ENCODE measurements at places on chromosomes 5 and 9.

- DNase-seq: no peak
These were observed 138.3 kb downstream of the OLFM1 start for GRCh38 chr9:135225619-135226228.

DNA sequence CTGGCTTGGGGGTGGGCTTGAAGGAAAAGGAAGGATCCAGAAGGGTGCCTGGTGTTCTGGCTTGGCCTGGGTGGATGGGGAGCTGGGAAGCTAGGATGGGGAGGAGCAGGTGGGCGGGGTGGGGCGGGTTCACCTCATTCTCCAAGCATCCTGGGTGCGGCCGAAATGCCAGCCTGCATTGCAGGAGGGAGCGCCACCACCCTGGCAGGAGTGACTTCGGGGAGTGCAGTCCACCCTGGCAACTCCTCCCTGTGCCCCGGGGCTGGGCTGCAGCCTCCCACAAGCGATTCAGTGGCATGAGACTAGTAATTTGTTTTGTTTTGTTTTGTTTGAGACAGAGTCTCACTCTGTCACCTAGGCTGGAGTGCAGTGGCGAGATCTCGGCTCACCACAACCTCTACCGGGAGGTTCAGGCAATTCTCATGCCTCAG is 5.5 kb downstream of the TTC16 start:
- DNase-seq: no peak

GRCh38 chr5:5100635-5101034 is 39.5 kb upstream of the ADAMTS16 start:
- no peak for DNase-seq

DNA sequence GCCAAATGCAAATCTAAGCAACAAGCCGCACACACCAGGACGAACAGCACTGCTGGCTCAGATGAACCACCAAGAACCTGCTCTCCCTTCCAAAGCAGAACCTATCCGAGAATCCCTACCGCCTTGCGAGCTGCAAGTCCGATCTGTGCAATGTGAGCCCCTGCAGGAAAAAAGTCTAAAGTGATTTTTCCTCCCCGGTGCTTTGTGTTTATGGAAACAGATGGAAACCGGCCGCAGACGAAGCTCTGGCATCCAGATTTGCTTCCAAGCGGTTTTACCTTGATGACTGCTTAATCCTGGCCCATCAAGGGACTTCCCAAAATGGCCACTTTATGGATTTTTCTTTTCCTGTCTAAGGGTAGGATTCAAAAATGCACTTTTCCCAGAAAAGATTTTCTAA is 112.5 kb downstream of the VAV2 start:
- no peak for DNase-seq

DNA sequence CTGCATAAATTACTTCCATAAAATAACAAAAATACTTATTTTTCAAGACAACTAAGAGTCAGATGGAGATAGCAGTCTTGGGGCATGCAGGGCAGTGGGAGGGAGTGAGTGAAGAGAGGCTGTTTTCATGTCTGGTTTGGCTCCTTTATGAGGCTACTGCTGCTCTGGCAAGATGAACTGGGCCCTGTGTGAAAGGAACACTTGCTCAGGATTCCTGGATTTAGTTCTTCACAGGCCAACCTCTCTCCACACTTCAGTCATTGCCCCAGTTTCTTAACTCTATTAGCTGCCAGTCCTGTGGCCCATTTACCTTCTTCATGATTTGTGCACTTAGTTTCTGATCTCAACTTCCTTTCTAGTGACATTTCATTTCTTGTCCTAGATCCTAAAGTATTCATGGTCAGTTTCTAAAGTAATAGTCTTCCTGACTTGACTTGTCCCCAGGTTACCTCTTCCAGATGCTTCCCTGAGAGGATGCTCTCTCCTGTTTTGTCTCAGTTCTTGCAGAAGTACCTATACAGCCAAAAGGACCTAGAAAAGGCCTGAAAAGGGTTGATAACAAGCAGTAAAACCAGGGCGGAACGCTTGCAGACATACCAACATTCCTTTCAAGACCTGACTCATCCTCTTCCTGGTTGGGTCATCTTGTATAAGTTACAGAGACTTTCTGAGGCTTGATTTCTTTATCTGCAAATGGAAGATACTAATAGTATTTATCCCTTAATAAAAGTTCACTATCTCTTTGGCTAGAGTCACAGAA is 77.0 kb upstream of the ZFAND5 start:
- DNase-seq: no peak

GRCh38 chr9:93651521-93651950 is 75.2 kb downstream of the PHF2 start:
- DNase-seq: no peak

DNA sequence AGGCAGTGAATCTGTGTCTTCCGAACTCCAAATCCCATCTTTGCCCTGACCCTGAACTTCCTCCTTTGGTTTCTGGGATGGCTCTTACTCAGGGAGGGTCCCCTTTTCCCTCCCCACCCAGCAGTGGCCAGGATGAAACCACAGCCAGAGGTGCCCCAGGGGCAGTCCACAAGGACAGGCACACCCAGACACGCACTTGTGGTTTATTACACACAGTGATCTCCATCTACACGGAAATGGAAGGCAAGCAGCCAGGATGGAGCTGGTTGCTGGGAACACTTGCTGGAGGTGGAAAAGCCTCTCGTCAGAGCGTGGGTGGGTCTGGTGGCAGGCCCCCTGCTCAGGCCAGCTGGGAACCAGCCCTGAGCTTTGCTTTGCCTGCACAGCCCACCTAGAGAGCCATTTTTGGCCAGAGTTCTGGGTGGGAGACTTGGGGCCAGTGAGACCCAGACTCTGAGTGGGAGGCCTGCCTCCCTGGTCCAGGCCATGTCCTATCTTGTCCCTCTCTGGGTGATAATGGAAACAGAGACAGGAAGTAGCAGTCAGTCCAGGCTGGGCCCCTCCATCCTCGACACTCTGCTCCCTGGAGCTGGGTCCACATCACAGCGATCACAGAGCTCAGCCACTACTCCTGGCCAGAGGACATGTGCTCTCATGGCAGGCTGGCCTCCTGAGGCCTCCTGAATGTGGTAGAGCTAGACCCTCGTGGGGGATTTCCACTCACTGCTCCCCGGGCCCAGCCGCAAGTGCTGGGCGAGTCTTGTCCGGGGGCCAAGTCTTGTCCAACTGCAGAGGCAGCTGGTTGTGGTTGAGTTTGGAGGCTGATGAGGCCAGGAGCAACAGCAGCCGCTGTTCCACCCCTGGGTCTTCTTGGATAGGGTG is 5.1 kb upstream of the PHYKPL start:
- DNase-seq: no peak

GRCh38 chr5:72621576-72621975 is 114.4 kb upstream of the ZNF366 start:
- no peak for DNase-seq

Measured in SK-MEL-5 (cell line).